ENCODE measurements at places on chromosomes 2 and 18.
A peak's percentile ranks its signal among the peaks of the same experiment; 100 is the strongest.

DNA sequence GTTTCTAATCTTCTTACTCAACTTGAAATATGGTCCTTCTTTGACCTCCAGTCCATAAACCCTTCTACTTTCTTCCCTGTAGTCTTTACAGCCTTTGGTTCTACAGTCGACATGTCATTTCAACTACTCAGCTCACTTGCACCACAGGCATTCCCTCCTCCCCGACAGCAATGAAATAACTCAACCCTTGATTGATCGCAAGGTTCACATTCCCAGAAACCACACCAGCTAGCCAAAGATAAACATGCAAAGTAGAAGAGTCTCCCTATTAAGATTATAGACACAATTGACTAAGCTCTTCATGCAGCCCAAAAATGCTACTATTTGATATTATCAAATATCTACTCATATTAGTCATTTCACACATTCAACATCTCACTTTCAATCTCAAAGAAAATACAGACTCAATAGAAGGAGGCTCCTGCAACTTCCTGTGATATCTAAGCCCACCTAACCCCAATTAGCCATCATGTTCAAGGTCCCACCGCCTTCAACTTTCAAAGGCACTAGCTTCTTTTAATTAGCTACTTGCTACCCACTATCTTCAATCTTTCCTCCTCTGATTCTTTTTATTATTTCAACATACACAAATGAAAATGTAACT lies 50.8 kb downstream of the RTTN start:
- DNase-seq: peak; percentile 98

- no peak for DNase-seq
Measured at GRCh38 chr18:56391931-56392590, 246.3 kb downstream of the TXNL1 start.

- DNase-seq: no peak
Measured at GRCh38 chr18:53375621-53376020, 848.8 kb downstream of the MBD2 start.

DNA sequence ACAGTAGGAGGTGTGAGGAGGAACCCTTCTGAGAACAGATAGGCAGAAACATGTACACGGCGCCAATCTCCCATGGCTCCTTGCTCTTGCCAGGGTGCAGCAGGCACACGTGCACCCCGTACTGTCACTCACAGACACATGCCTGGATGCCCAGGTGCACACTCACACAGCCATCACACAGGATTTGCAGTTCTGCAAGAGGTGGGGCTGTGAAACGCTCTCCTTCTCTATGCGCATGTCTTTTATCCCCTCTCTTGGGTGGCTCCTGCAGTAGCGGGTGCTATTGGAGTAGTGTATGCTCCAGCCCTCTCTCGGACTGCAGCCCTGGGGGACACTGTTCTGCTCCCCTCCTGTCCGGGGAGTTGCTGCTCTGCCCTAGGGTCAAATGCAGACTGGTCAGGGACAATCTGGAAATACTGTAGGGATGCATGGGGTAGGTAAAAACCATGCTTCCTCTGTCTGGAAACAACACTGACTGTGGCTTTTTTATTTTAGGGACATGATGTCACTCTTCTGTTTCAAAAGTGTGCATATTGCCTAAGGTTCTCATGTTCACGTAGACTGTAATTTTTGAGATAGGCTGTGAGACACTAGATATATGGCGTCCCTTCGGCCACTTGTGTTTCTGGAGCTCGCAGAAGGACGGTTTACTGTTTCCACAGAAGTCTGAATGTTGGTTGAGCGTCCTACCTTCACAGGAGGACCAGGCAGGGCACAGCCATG lies 118.5 kb downstream of the PRKCE start:
- no peak for DNase-seq

DNA sequence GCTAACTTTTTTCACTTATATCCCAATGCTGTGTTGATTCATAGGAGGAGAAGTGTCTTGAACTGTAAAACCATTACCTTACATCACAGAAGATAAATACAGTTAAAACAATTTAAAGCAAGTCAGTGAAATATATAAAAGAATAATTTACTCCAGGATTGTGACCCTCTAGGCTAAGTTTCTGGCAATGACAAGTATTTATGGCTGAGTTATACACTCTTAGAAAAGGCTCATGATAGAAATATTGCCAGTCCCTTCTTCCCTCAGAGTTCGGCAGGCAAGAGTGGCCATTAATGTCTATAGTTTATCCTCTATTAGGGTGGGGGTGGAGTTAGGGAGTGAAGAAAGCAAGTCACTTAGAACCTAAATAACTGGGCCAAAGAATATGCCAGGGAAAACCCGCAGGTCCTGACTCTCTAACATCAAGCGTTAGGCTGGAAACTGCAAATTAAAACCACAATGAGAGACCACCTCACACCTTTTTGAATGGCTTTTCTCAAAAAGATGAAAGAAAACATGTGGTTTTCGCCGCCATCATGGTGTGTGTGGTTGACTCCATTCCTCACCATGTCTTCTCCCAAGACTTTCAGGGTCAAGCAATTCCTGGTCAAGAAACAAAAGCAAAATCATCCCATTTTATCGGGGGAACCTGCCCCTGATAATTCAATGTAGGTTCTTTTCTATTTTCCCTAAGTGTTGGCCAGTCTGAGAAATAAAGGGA lies 69.3 kb downstream of the CD226 start:
- DNase-seq: no peak

DNA sequence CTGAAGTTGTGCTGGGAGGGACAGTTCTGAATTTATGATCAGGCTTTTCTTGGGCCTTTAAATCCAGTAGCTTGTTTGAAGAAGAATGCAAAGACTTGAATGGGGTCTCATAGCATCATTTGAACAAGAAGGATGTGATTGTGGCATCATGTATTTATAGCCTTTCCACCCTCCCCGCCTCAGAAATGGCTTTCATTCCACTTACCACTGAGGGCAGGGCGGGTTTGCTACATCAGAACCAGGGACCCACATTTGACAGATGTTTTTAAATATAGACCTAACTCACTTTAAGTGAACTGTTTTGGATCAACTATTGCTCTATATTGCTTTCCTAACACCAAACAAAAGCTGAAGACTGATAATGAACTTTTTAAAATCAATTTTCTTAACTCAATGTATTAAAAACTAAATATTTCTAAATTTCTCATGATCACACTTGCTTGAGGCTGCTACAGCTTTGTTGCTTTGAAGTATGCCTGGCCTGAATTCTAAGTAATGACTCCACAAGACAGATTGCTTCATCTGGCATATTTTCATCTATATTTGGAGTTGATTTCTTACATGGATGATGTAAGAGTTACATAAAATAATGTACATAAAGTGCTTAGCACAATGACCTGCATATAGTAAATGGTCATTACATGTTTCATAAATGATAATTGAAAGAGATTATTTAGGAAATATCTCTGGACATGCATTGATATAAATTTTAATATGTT lies 1552.9 kb upstream of the SLC39A10 start:
- peak; percentile 1 for DNase-seq

DNA sequence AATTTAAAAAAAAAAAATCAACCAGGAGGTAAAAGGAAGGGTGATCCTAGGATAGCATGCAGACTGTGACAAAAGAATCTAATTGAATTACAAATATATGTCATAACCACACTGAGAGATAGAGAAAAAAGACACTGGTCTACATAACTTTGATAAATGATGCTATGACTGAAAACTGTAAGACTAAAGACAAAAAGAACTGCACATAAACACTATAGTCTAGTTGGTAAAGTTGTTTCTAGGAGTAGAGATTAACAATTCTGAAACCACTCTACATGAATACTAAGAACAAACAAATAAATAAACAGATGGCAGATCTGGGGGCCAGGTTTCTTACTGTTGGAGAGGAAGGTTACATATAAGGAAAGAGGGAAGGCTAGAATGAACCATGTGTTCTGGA lies 14.6 kb upstream of the CHAC2 start:
- DNase-seq: no peak

- no peak for DNase-seq
Measured at GRCh38 chr2:24723191-24723590, 70.0 kb downstream of the PTRHD1 start.

- DNase-seq: peak; percentile 88
Measured at GRCh38 chr2:203562268-203562667, 27.2 kb upstream of the RAPH1 start.

GRCh38 chr18:47758000-47758399 lies 172.5 kb downstream of the SMAD2 start:
- no peak for DNase-seq

GRCh38 chr18:53909668-53910067 lies 314.8 kb downstream of the MBD2 start:
- no peak for DNase-seq

GRCh38 chr2:118604371-118604770 lies 243.1 kb downstream of the EN1 start:
- no peak for DNase-seq

DNA sequence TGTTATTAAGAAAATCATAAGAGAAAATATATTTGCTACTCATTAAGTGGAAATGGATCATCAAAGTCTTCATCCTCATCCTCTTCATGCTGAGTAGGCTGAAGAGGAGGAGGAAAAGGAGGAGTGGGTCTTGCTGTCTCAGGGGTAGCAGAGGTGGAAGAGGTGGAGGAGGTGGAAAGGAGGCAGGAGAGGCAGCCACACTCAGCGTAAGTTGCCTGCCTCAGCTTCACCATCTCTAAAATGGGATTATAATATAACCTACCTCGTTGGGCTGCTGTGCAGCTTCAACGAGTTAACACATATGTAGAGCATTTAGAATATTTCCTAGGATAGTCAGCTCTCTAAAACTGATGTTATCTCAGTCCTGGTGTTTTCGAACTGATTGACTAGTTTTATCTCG lies 4.3 kb upstream of the MYO1B start:
- DNase-seq: no peak

- no peak for DNase-seq
Measured at GRCh38 chr18:22475426-22476100, 57.8 kb upstream of the CTAGE1 start.

- DNase-seq: no peak
Measured at GRCh38 chr2:54659527-54659926, 63.9 kb upstream of the EML6 start.

DNA sequence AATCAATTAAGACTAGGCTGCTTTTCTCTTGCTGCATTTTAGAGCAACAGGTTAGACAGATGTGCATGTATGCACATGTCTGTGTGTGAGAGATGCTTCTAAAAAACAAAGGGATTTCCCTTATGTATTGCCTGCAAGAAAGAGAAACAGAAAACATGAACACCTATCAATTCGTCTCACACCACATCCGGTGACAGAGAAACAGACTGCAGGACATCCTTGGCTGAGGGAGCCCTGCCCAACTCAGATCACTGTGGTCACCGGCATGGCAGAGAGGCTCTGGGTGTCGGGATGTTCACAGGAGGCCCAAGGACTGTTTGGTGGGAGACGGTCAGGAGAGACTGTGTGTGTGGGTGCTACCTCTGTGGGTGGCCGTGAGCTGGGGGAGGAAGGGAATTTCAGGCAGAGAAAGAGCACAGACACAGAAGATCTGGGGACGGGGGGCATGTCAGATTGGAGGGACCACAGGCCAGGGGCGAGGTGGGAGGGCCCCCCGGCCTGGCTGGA lies 24.9 kb downstream of the FHL2 start:
- DNase-seq: no peak

GRCh38 chr2:180385601-180386201 lies 378.6 kb upstream of the CWC22 start:
- DNase-seq: peak; percentile 94

GRCh38 chr18:51614033-51614432 lies 416.6 kb upstream of the MEX3C start:
- peak; percentile 1 for DNase-seq
